ENCODE measurements at places on chromosomes 13 and 19.
A peak's percentile ranks its signal among the peaks of the same experiment; 100 is the strongest.

DNA sequence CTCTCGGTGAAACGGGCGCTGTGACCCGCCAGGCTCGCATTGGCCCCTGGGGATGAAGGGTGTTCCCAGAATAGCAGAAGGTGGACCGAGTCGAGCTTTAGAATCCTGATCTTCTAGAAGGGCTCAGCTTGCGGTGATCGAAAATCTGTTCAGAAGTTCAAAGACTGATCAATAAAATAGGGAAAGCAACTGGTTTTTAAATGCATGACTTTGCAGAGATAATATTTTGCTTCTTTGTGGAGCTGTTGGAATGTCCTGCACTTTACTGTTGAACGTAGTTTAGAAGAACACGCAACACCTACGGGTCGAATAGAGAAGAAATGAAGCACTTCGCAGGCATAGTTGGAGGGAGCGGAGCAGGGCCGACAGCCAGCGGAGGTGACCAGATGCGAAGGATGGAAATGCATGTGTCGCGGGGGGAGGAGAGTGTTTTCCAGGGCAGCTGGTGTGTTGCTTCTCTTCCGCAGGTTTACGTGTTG lies 766 bp downstream of the CEBPG start:
- no peak for DNase-seq

DNA sequence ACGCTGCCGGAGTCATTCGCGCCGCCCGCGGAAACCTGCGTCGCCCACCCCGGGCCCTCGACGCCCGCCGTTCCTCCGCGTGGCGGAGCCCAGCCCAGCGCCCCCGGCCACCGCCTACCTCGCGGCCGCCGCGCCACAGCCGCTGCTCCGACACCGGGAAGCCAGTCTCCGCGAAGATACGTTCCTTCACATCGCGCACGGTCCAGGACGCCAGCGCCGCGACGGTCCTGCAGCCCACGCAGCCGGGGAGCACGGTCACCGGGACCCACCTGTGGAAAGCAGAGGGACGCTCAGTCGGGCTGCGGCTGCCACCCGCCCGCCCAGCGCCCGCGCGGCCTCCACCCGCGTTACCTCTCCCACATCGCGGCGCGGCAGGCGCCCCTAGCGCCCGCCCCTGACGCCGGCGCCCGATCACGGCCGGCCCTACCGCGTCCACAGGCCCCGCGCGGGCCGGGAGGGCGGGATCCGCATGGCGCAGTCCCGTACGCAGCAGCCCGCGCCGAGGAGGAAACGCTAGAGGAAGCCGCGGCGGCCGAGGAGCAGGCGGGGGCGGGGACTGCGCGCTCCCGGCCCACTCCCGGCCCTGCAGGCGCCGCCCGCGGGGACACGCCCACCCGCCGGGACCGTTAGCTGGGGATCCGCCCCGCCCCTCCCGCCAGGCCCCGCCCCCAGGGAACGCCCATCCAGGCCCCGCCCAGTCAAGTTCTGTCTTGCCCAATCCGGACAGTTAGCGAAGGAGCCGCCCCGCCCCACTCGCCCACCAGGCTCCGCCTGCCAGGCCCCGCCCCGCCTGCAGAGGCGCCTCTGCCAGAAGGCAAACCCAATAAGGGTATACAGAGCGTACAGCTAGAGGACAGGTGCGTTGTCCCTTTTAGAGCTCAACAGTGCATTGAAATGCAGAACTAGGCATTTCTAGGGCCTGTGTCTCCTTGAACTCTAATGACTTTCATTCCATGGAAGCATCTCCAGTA lies 58.2 kb downstream of the SACS start:
- DNase-seq, result peak; percentile 96

- no peak for DNase-seq
Measured at GRCh38 chr19:11534948-11535347, 3.7 kb upstream of the CNN1 start.

DNA sequence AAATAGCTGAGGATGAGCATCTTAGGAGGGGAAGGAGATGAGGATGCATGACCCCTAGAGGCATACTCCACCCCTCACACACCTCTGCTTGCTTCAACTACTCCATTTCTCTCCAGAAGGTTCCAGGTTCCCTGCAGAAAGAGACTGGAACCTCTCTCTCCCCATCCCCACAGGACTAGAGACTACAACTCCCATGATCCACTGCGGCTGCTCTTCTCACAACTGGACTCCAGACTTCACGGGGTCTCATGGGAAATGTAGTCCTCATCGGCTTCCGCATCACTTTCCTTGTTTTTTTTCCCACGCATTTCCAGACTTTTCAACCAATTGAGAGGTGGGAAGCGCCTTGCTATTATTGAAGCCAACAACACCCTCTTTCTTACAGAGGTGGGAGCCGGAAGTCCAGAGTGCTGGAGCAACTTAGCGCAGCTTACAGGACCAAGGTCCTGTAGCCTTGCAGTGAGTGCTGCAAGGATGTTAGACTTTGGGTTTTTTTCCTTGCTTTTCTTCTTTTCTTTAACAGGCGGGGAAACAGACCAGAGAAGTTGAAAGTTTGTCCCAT lies 13.9 kb upstream of the CACNG6 start:
- DNase-seq, result peak; percentile 43

- DNase-seq, result no peak
Measured at GRCh38 chr19:30873003-30873402, 476.2 kb downstream of the TSHZ3 start.
